ENCODE measurements at places on chromosomes 3 and 15.

DNA sequence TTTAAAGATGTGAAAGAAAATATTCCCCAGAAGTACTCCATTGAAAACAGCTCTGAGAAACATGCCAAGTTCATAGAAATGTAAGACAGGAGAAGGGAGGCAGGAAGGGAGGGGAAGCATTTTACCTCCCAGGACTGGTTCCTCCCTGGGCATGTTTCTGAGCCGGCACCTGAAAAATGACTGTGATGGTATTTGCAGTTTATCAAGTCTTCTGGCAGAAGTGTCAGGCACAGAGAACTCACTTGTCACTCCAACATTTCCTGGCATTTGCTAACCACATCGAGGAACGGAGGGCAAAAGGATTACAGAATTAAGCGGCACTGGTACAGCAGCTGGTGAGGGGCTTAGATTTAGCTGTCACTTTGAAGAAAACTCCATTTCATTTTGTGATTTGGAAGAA, 1054.0 kb downstream of the TUSC7 start:
- no peak for DNase-seq

- no peak for DNase-seq
Measured at GRCh38 chr15:63491116-63491827, 13.1 kb upstream of the USP3 start.

DNA sequence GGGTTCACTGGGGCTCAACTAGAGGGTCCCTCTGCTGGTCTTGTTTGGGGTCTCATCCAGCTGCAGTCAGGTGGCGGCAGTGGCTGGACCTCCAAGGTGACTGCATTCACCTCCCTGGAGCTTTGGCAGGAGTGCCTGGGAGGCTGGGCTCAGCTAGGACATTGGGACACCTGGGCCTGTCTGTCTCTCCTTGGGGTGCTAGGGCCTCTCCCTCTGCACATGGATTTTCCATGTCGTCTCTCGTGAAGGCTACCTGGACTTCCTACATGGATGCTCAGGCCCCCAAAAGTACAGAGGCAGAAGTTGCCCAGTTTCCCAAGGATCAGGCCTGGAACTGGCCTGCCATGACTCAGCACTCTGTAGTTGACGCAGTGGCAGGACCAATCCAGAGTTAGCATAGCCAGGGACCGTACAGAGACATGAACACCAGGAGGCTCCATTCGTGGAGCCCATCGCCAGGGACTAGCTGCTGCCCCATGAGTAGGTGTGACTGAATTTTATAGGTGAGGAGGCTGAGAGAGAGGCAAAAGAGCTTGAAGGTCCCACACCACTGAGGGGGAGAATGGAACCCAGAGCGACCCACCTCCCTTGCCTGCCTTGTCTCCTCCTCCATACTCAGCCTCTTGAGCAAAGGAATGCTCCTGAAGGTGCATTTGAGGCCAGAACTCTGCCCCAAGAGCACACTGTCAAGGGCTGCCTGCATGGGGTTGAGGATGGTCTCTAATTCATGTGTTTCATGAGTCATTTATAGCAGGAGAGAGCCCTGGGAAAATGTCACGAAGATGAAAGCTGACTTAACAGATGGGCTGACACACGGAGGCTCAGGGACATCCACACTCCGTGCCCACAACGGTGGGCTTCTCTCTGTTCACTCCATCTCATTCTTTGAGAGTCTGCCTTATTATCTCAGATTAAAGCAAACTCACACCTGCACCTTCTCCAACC, 13.0 kb upstream of the ALDH1A3 start:
- no peak for DNase-seq

- DNase-seq = no peak
Measured at GRCh38 chr15:73564255-73564654, 68.9 kb downstream of the NPTN start.

- no peak for DNase-seq
Measured at GRCh38 chr3:63921741-63922482, 9.7 kb upstream of the SCAANT1 start.

GRCh38 chr3:171088496-171088895, 62.0 kb upstream of the SLC2A2 start:
- DNase-seq = no peak

DNA sequence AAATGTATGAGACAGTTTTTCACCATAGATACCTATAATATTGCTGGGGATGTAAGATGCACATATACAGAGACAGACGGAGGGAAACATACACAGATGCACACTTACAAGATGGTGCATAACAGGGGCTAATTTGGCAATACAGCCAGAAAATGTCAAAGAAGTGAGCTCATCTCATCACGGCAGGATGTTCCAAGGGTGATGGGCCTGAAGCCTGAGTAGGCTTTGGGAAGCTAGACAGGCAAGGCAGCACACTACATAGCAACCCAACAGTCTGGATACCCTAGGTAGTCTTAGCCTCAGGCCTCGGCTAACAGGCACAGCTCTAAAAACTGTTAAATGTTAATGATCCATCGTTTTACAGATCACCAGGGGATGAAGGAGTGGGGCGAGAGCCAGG, 148.5 kb downstream of the OSBPL10 start:
- no peak for DNase-seq

DNA sequence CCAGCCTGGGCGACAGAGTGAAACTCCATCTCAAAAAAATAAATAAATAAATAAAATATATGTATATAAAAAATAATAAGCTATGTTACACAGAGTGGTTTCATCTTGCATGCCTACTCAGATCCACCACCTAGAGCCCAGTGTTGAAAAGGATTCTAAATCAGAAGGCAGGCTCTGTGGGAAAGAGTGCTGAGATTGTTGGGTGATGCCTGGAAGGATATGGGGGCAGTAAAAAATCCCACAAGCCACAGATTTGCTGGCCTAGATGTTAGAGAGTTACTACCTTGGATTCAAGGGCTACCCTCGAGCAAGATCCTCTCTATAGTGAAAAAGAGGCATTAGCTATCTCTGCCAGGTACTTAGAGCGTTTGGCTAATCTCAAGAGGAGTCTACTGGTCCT, 144.3 kb downstream of the STAC start:
- DNase-seq = no peak

Measured in left renal pelvis (tissue), 4 donors.